ENCODE measurements at places on chromosomes 1 and 21. TPM values are rescaled to one million over a fixed set of nuclear protein-coding genes. Genes with fewer than 3 reads are reported as not detected.

The HHAT gene
- total RNA-seq, result 0.98 TPM

The EFNA1 gene
- not detected for total RNA-seq

The SMCP gene
- total RNA-seq, result not detected

The WNT2B gene
- 0.27 TPM for total RNA-seq

The NOC2L gene
- total RNA-seq, result 90.0 TPM

The CCDC181 gene
- not detected for total RNA-seq

The CAPN9 gene
- total RNA-seq, result not detected

The RGS4 gene
- not detected for total RNA-seq

The CFHR3 gene
- total RNA-seq, result not detected

The CDC20 gene
- total RNA-seq, result 103 TPM

The LRRC3 gene
- 2.9 TPM for total RNA-seq

The PPCS gene
- total RNA-seq, result 46.7 TPM

The SYPL2 gene
- not detected for total RNA-seq

The SELENBP1 gene
- total RNA-seq, result not detected

The GBP7 gene
- total RNA-seq, result not detected

The SLC44A3 gene
- total RNA-seq, result 0.22 TPM

The CHIA gene
- total RNA-seq, result not detected

The SPATA45 gene
- not detected for total RNA-seq

The HLX gene
- total RNA-seq, result 6.0 TPM

The RAB13 gene
- total RNA-seq, result 1.3 TPM

The CHI3L2 gene
- total RNA-seq, result 23.9 TPM

The FCRL4 gene
- not detected for total RNA-seq
